Posterior cingulate gyrus (tissue), 11 donors: ENCODE measurements at places on chromosomes 13 and 19.

DNA sequence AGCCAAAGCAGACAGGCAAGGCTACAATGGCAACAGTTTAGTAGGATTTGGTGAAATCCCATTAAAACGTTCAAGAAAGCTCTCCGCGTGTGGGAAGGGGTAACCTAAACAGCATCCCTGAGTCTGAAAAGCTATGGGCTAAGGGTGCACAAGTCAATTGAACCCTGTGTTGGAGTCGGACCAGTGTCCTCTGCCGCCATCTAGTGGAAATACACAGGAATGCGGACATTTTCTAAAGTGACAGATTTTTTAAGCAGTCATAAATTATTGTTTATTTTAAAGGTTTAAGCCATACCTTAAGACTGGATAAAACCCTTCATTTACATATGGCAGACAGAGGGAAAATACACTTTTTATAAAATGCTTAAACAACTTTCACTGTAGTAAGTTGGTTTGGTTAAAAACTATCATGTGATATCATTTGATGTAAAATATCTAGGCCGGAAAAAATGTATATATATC, 26.5 kb upstream of the LSM14A start:
- DNase-seq, result no peak

GRCh38 chr13:59345311-59345710, 818.4 kb downstream of the DIAPH3 start:
- DNase-seq, result no peak

DNA sequence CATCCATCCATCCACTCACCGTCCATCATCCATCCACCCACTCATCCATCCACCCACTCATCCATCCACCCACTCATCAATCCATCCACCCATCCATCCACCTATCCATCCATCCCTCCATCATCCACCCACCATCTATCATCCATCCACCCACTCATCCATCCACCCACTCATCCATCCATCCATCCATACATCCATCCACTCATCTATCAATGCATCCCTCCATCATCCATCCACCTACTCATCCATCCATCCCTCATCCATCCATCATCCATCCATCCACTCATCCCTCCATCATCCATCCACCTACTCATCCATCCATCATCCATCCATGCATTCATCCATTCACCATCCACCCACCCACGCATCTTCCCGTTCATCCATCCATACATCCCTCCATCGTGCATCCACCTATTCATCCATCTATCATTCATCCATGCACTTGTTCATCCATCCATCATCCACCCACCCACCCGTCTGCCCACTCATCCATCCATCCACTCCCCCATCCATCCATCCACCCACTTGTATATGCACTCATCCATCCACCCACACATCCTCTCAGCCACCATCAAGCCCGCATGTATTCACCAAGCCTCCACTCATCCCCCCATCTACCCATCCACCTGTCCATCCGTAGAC, 3.6 kb downstream of the STAP2 start:
- DNase-seq, result no peak

- DNase-seq, result peak; percentile 77
Measured at GRCh38 chr19:4369888-4370260, 26.5 kb downstream of the MPND start.

DNA sequence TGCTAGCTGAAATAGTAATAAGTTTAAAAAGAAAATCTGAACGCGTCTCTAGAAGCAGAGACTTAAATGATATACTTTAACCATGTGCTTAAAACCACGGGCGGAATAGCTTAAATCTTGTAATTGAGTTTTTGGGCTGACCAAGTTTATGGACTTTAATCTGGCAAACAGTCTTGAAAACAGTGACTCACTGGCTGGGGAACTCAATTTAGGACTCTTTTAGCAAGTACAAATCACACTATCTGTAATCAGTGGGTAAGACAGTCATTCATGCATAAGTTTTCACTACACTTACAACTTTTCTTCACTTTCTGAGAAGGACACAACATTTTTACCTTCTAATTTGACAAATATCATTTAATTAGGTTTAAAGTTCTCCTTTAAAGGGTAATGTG, 26.8 kb downstream of the ZNF627 start:
- no peak for DNase-seq

DNA sequence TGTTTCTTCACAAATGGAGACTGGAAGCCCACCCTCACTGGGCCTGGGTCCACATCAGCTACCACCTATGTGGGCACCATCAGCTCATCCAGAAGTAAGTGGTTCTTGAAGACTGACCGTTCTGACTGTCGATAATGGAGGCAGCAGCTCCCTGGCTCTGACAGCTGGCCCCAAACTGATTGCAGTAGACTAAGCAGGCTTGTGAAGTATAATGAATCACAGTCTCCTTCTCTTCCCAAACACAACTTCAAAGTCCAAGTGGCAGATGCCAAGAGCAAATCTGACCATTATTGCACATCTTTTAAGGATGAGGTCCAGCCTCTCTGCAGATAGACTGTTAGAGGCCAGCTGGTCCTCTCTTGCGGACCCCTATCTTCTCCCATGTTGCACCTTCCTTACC, 574.4 kb upstream of the KLF12 start:
- no peak for DNase-seq

- no peak for DNase-seq
Measured at GRCh38 chr13:46796129-46796514, 839 bp downstream of the ESD start.

- no peak for DNase-seq
Measured at GRCh38 chr19:50553134-50553703, 15.0 kb downstream of the LRRC4B start.
